Right atrium auricular region (tissue), 2 donors: ENCODE measurements at places on chromosomes 2 and 18. TPM values are rescaled to one million over a fixed set of nuclear protein-coding genes. Genes with fewer than 3 reads are reported as not detected.

The CROCC2 gene
- total RNA-seq = not detected

DNA sequence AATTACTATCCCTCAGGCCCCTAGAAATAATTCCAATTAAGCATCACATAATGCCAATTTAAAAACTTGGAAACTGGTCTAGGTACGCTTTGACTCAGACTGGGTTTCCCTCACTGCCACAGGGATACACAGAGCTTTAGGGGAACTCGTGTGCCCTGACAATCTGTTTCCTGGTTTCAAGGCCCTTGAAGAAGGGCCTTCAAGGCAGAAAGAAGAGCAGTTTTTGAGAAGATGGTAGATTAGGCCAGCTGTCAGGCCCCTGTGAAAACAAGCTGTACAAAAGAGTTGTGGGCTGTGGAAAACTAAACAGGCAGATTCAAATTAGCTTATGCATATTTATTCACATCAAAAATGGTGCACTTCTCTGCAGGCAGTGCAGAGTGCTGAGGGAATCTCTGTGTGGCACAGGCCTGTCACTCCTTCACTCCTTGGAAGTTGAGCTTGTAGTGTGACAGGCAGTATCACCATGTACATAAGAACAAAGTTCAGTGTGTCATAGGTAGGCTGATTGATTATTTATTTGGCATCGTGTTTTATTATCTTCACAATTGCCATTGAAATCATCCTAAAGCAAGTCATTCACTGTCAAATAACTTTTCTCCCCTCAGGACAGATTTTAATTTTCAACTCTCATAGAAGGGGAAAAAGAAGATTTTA, 614.4 kb upstream of the GYPC start:
- H3K36me3 ChIP-seq = no peaks in the 10 kb centered on the region
- DNase-seq = no peak
- H3K27me3 ChIP-seq = no peaks in the 10 kb centered on the region
- H3K27ac ChIP-seq = no peak overlapping the region

DNA sequence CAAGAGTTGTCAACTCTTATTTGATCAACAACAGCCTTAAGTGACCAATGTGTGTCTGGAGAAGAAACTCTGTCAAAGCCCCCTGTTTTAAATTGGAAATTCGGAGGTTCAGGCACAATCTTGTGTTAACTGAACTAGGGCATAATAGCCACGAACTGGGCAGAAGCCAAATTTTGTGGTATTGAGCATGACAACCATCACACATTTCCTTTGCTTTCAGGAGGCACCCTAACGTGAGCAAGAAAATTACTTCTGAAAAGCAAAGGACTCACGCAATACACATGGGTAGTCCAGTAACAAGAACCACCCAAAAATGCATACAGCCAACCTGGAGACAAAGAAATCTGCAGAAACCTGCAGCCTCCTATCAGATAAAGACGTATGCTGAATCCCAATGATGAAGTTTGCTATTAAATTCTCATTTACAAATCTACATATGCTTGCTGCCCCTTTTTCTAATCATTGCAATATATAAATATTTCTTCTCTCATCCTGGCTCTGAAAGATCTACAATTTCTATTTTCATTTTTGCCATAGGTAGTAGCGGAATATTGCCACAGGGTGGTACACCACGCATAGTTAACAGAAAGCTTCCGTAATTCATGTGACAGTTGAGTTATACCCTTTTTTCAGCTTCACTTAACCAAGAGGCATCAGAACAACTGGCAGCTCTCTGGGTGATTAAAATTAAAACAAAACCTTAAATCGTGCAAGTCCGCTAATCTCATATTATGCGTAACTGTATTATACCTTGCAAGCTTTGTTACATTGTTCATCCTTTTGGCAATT, 495.8 kb downstream of the NRXN1 start:
- H3K4me1 ChIP-seq = no peaks in the 10 kb centered on the region
- H3K27ac ChIP-seq = no peak overlapping the region
- H3K36me3 ChIP-seq = no peaks in the 10 kb centered on the region
- no peak for DNase-seq
- no peaks in the 10 kb centered on the region for H3K27me3 ChIP-seq

- H3K27me3 ChIP-seq = no peaks in the 10 kb centered on the region
- peaks cover 7% of the 10 kb centered on the region for H3K4me1 ChIP-seq
- H3K27ac ChIP-seq = no peak overlapping the region
- no peak for DNase-seq
These were observed 166.7 kb upstream of the ZNF521 start for GRCh38 chr18:25518716-25519053.

- DNase-seq = no peak
- H3K4me3 ChIP-seq = no peak overlapping the region
- H3K27me3 ChIP-seq = no peaks in the 10 kb centered on the region
These were observed 393.0 kb downstream of the NBAS start for GRCh38 chr2:15168116-15168515.

The PSMD14 gene
- total RNA-seq = 25.3 TPM

GRCh38 chr2:75186821-75187220, 12.5 kb downstream of the TACR1 start:
- DNase-seq = no peak
- H3K27me3 ChIP-seq = no peaks in the 10 kb centered on the region
- H3K36me3 ChIP-seq = no peaks in the 10 kb centered on the region
- no peaks in the 10 kb centered on the region for H3K4me1 ChIP-seq
- H3K4me3 ChIP-seq = no peak overlapping the region
- no peak overlapping the region for H3K27ac ChIP-seq

GRCh38 chr2:215548714-215549113, 112.8 kb upstream of the FN1 start:
- H3K36me3 ChIP-seq = no peaks in the 10 kb centered on the region
- no peak overlapping the region for H3K4me3 ChIP-seq
- DNase-seq = no peak

The RAB6D gene
- not detected for total RNA-seq

- H3K4me1 ChIP-seq = no peaks in the 10 kb centered on the region
- H3K36me3 ChIP-seq = no peaks in the 10 kb centered on the region
- no peak for DNase-seq
- H3K4me3 ChIP-seq = no peak overlapping the region
These were observed 97.2 kb upstream of the TSPYL6 start for GRCh38 chr2:54353216-54353615.

The CHST10 gene
- 12.5 TPM for total RNA-seq

DNA sequence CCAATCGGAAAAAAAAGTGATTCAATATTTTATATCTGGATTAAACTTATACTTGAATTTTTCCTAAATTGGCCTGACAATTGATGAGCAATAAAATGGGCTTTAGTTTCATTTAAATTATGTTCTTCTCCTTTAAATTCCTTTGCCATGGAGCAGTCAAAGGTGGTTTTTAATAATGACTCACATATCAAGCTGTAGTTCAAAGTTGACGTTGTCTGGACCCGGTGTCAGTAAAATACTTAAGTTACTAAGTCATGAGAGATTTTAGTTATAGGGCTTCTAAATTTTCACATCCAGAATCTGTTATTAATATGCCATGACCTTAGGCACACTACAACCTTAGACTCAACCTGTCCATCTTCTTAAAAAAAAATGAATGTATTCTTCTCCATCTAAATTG, 62.5 kb downstream of the CDH2 start:
- H3K27me3 ChIP-seq = no peaks in the 10 kb centered on the region
- peak overlapping the region; percentile 87 for H3K27ac ChIP-seq
- no peak for DNase-seq
- peaks cover 39% of the 10 kb centered on the region for H3K4me1 ChIP-seq

DNA sequence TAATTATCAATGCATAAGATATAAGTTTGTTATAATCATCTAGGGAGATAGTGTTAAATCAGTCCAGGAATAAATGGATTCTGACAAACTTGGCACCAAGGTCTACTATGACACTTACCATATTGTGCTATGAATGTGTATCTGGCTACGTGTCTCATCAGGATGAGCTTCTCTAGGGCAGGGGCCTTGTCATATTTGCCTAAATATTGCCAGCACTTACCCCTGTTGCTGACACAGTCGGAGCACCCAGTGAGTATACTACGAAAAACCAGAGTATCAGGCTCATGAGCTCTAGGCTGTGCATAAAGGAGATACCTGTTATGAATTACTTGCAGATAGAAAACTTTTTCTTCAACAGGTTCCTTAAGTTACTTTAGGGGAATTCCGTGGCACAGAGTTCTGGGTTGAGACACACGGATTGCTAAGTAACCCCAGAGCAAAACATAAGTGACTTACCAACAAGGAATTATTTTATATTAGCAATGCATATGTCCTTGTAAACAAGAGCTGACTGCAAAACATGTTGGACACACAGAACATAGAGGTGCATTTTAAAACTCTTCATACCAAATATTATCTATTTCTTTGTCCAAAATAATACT, 7.7 kb upstream of the TTC39C start:
- H3K27me3 ChIP-seq = no peaks in the 10 kb centered on the region
- H3K27ac ChIP-seq = no peak overlapping the region
- no peak for DNase-seq
- no peaks in the 10 kb centered on the region for H3K4me1 ChIP-seq
- no peak overlapping the region for H3K4me3 ChIP-seq
- H3K36me3 ChIP-seq = no peaks in the 10 kb centered on the region

- H3K36me3 ChIP-seq = no peaks in the 10 kb centered on the region
- no peaks in the 10 kb centered on the region for H3K27me3 ChIP-seq
- no peak overlapping the region for H3K27ac ChIP-seq
- no peaks in the 10 kb centered on the region for H3K4me1 ChIP-seq
- no peak overlapping the region for H3K4me3 ChIP-seq
These were observed 430.1 kb upstream of the CHST9 start for GRCh38 chr18:27614951-27615844.

The KCNK3 gene
- 47.5 TPM for total RNA-seq

GRCh38 chr2:71452565-71452964, 796 bp upstream of the DYSF start:
- no peaks in the 10 kb centered on the region for H3K27me3 ChIP-seq
- H3K4me1 ChIP-seq = no peaks in the 10 kb centered on the region
- no peaks in the 10 kb centered on the region for H3K36me3 ChIP-seq
- DNase-seq = no peak

The PRSS56 gene
- total RNA-seq = 0.20 TPM

- H3K4me3 ChIP-seq = no peak overlapping the region
- no peaks in the 10 kb centered on the region for H3K36me3 ChIP-seq
- H3K4me1 ChIP-seq = no peaks in the 10 kb centered on the region
- H3K27me3 ChIP-seq = no peaks in the 10 kb centered on the region
- DNase-seq = no peak
- H3K27ac ChIP-seq = no peak overlapping the region
These were observed 417.4 kb downstream of the KCNJ3 start for GRCh38 chr2:155115846-155116245.

DNA sequence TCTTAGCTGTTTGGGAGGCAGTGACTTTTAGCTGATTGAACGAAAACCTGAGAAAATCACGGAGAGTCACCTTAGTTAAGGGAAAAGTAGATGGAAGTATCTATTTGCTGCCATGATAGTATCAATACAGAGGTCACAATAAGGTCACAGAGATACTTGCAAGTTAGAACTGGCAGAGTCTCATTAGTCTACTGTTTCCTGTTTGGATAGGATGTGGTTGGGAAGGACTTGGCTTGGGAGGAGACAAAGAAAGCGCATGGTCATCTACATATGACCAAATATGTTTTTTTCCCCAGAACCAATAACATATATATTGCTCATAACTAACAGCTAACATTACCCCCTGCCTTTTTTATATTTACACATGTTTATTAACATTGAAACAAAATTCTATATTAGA, 78.4 kb upstream of the AQP4 start:
- H3K4me1 ChIP-seq = no peaks in the 10 kb centered on the region
- H3K27me3 ChIP-seq = no peaks in the 10 kb centered on the region
- DNase-seq = no peak
- no peak overlapping the region for H3K4me3 ChIP-seq

The MROH2A gene
- not detected for total RNA-seq

The PAIP2B gene
- total RNA-seq = 21.3 TPM

The TCF23 gene
- not detected for total RNA-seq

The LIPG gene
- 0.93 TPM for total RNA-seq

- no peaks in the 10 kb centered on the region for H3K36me3 ChIP-seq
- H3K4me3 ChIP-seq = no peak overlapping the region
- DNase-seq = no peak
These were observed 391.6 kb downstream of the NBAS start for GRCh38 chr2:15169326-15170069.

DNA sequence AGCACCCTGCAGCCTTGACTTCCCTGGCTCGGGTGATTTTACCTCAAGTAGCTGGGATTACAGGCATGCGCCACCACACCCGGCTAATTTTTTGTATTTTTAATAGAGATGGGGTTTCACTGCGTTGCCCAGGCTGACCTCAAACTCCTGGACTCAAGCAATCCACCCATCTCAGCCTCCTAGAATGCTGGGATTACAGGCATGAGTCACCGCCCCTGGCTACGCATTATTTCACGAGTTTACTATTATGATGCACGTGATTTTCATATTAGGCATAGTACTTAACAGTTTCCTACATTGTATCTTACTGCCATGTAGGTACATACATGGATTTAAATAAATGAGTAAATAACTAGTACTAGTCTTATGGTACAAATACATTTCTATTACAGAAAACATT, 4.4 kb downstream of the DYNC2LI1 start:
- no peak for DNase-seq
- H3K27me3 ChIP-seq = no peaks in the 10 kb centered on the region
- no peak overlapping the region for H3K4me3 ChIP-seq
